RWPE1 (cell line): ENCODE measurements at places on chromosomes 7 and 10.

DNA sequence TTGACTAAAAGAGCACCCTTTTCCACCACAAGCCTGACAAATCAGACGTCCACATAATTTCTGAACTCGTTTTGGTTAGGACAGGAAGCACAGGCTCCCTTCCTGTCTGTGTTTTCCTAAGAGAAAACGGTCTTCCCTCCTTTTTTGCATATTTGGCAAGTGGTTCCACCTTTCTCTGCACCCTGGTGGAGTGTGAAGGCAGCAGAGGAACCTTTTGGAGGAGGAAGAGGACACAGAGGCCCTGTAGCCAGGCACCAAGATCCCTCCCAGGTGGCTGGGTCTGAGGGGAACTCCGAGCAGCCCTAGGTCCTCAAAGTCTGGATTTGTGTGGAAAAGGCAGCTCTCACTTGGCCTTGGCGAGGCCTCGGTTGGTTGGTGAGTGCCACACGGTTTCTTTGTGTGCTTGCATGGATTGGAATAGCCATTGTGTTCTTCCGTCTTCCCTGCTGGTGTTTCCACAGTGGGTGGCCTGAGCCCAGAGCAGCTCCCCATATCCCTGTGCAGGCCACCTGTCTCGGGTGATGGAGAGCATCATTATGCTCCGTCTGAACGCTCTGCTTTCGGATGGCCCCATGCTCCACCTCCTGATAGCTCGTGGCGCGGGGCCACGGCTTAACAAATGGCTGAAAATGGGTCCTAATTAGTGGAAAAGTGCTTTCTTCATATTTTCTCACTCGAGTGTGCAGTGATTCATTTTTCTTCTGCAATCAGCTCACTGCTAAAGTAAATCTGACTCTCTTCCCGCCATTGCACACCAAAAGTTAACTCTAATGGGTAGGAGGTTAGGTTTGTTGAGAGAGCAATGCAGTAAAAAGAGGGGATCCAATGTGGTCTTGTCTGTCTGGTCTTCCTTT is 4.2 kb downstream of the IKZF1 start:
- DNase-seq: no peak

DNA sequence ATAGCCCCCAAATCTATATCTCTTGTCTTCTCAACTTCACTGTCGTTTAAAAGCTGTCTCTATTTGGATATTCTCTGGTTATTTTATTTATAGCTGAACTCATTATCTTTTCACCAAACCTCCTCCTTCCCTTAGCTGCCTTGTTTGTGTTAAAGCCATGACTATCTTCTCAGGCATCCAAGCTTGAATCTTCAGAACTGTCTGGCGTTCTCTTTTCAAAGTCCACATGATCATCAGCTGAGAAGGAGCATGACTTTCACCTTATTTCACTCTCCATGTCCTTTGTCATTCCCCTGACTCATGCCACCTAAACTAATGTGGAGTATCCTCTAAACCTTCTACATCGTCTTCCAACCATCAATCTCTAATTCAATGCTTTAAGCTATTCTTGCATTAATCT is 5.7 kb upstream of the GLCCI1 start:
- no peak for DNase-seq

GRCh38 chr10:84311576-84311975 is 16.8 kb upstream of the CCSER2 start:
- no peak for DNase-seq

DNA sequence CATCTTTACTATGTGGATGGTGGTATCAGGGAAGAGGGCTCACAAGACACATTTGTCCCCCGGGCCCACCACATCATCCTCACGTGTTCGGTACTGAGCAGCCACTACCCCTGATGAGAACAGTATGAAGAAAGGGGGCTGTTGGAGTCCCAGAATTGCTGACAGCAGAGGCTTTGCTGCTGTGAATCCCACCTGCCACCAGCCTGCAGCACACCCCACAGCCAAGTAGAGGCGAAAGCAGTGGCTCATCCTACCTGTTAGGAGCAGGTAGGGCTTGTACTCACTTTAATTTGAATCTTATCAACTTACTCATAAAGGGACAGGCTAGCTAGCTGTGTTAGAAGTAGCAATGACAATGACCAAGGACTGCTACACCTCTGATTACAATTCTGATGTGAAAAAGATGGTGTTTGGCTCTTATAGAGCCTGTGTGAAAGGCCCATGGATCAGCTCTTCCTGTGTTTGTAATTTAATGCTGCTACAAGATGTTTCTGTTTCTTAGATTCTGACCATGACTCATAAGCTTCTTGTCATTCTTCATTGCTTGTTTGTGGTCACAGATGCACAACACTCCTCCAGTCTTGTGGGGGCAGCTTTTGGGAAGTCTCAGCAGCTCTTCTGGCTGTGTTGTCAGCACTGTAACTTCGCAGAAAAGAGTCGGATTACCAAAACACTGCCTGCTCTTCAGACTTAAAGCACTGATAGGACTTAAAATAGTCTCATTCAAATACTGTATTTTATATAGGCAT is 9.1 kb upstream of the CSGALNACT2 start:
- DNase-seq: peak; percentile 75

GRCh38 chr10:535952-536351 is 153.5 kb downstream of the DIP2C start:
- DNase-seq: no peak

DNA sequence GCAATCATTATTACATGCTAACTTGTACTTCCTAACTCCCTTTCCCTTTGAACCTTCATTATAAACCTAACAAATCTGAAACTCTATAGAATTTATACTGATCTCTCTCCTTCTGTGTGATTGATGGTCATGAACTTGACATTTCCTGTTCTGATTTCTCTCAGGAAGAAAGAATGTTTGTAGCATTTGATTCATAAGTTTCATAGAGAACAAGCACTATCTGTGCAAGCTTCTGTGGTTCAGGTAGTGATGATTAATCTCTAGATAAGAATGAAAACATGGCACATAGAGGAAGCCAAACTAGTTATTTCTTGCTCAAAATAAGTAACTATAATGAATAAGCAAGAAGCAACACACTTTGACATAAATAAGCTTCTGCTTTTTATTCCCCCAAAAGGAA is 34.2 kb downstream of the TFPI2 start:
- DNase-seq: peak; percentile 53

DNA sequence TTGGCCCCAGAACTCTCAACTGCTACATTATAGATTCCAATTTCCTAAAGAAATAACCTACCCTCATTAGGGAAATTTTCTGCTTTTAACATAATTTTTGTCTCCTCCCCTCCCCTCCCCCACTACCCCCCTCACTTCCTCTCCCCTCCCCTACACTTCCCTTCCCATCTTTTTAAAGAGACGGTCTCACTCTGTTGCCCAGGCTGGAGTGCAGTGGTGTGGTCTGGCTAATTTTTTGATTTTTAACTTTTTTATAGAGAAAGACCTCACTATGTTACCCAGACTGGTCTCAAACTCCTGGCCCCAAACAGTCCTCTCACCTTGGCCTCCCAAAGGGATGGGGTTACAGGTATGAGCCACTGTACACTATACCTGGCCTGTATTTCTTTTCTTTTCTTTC is 30.5 kb upstream of the C1GALT1 start:
- DNase-seq: no peak

GRCh38 chr10:133156674-133157579 is 3.1 kb upstream of the KNDC1 start:
- DNase-seq: no peak

DNA sequence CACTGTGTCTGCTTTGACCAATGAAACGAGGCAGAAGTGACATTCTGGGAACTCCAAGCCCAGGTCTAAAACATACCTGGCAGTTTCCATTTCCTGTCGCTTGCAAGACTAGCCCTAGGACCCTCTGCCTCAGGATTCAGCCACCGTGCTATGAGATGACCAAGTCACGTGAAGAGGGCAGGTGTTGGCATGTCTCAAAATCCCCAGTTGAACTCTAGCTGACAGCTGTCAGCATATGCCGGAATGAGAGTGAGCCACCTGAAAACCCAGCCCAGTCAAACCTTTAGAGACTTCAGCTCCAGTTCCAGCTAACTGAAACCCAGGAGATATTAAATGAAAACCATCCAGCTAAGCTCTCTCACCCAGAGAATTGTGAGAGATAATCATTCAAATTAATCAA is 89.9 kb upstream of the PPP1R3A start:
- DNase-seq: no peak

DNA sequence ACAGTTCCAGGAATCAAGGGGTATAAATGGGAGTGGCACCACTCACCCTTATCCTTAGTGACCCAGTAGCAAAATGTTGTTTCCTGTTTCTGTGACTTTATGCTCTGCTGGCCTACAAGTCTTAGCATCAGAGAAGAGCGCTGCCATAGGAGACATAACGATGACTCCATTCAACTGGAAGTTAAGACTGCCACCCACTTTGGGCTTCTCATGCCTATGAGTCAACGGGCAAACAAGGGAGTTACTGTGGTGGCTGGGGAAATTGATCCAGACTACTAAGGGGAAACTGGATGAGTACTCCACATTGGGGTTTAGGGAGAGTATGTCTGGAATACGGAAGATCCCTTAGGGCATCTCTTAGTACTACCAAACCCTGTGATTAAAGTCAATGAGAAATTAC is 40.6 kb upstream of the PIK3CG start:
- DNase-seq: no peak

GRCh38 chr7:68119411-68119810 is 1122.8 kb downstream of the TYW1 start:
- DNase-seq: no peak

DNA sequence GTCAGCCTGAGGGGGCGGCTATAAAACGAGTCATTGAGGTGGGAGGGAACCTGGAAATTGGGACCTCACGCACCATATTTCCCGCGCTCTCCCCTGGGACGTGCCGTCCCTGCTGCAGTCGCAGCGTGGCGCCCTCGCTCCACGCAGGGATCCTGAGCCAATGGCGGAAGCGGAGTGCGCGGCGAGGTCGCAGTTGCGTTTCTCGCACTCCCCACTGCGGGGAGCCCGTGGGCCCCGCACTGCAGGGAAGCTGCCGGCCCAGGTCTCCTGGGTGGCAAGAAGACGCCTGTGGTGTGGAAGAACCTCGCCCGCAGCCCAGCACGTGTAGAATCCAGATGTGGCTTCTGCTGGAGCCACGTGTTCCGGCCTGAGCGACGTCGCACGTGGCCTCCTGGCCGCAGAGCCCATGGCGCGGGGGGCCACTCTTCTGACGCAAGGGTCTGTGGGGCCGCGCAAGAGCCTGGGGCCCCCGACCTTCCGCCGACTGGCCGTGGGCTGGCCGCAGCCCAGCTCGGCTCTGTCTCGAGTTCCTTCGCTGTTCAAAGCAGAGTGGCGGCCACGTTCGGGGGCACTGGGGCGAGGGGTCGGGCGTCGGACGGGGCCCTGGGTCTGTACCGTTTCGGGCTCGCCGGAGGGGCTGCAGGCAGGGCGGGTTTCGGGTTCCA is 26.4 kb downstream of the HIF1AN start:
- peak; percentile 92 for DNase-seq

- DNase-seq: no peak
Observed at GRCh38 chr10:119531067-119531466, 11.5 kb downstream of the RGS10 start.

DNA sequence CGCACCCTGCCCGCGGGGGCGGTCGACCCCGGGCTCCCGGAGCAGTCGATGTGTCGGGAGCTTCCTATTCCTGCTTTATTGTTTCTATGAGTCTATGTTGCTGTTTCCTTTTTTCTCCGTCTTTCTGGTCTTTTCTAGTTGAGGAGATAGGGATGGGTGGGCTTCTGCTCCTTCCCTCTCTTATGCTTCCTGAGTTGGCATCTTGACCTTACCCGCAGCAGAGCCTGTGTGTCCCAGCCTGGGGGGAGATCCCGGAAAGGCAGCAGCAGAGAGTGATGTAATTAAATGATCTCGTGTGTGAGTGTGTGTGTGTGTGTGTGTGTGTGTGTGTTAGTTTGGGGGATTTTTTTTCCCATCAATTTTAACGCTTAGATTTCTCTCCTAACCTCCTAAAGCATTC is 486 bp upstream of the SORCS1 start:
- DNase-seq: no peak

GRCh38 chr7:50352282-50352681 is 47.8 kb downstream of the IKZF1 start:
- no peak for DNase-seq

- no peak for DNase-seq
Observed at GRCh38 chr7:46960970-46961369, 620.9 kb downstream of the TNS3 start.

DNA sequence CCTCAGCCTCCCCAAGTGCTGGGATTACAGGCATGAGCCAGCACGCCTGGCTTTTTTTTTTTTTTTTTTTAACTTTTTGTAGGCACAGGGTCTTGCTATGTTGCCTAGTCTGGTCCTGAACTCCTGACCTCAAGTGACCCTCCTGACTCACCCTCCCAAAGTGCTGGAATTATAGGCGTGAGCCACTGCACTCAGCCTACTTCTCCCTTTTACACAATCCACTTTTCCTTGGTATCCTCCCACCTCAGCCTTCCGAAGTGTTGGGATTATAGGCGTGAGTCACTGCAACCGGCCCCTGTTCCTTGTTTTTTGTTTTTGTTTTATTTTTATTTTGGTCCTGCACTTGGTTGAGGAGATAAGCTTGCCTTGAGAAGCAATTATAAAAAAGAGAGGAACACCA is 75.9 kb upstream of the KMT2C start:
- DNase-seq: no peak

GRCh38 chr7:115269486-115269885 is 347.6 kb downstream of the MDFIC start:
- DNase-seq: no peak

- no peak for DNase-seq
Observed at GRCh38 chr7:92478095-92478494, 349 bp upstream of the ERVW-1 start.

DNA sequence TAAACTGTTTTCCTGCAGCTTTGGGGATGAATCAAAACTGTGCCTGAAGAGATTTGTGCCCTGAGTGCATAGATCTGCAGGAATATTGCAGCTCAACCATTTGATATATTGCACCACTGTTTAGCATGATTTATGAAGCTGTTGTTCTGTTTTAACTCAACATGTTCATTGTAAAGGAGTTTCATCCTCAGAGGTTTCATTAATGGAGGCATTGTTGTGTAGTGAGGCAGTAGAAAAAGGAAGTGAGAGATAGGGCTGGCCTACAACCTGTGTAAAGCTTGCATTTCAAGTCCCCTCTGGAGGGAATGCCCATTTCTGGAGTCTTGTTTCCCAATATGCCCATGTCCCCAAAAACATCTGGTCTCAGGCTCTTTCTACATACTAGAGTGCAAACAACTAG is 67.5 kb downstream of the DNAJC12 start:
- no peak for DNase-seq

DNA sequence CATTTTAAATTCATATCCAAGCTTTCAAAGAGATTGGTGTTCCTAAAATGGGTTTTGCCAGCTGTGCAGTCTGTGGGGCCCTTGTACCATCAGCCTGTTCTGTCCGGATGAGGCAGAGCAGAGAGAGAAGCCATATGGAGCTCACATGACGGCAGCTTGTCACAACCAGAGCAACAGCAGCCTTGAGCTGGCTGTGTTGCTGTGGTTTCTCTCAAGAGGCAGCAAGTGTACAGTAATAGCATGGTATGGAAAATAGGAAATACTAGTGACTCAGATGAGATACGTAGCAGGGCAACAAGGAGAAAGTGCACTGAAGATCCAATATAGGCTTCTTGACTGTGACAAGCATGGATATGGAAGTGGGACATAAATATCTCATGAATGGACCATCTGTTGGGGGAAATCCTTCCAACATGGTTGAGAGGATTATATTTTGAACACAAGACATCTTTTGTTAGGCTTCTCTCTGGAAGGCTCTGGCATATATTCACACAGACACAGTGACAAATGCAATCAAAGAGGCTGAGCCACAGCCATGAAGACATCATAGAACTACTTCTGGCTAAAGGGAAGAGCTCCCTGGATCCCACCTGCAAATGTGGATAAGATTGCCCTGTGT is 251.0 kb upstream of the TAC1 start:
- no peak for DNase-seq

GRCh38 chr10:10007957-10008356 is 1009.7 kb upstream of the CELF2 start:
- DNase-seq: peak; percentile 3
